B cell (primary cell): ENCODE measurements at places on chromosomes 7 and 10.

DNA sequence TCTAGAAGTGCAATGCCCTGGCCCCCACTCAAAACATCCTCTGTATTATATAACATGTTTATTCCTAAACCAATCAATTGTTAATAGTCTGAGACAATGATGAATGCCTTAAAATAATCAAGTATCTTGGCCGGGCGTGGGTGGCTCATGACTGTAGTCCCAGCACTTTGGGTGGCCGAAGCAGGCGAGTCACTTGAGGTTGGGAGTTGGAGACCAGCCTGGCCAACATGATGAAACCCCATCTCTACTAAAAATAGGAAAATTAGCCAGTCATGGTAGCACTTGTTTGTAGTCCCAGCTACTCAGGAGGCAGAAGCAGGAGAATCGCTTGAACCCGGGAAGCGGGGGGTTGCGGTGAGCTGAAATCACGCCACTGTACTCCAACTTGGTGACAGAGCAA is 29.4 kb upstream of the CACNA2D1 start:
- no peaks in the 10 kb centered on the region for H3K4me1 ChIP-seq
- H3K27me3 ChIP-seq = no peaks in the 10 kb centered on the region
- no peak for DNase-seq

- DNase-seq = no peak
- H3K4me3 ChIP-seq = no peak overlapping the region
- H3K27ac ChIP-seq = no peak overlapping the region
- no peaks in the 10 kb centered on the region for H3K27me3 ChIP-seq
Measured at GRCh38 chr10:77606751-77607150, 30.9 kb downstream of the KCNMA1 start.

DNA sequence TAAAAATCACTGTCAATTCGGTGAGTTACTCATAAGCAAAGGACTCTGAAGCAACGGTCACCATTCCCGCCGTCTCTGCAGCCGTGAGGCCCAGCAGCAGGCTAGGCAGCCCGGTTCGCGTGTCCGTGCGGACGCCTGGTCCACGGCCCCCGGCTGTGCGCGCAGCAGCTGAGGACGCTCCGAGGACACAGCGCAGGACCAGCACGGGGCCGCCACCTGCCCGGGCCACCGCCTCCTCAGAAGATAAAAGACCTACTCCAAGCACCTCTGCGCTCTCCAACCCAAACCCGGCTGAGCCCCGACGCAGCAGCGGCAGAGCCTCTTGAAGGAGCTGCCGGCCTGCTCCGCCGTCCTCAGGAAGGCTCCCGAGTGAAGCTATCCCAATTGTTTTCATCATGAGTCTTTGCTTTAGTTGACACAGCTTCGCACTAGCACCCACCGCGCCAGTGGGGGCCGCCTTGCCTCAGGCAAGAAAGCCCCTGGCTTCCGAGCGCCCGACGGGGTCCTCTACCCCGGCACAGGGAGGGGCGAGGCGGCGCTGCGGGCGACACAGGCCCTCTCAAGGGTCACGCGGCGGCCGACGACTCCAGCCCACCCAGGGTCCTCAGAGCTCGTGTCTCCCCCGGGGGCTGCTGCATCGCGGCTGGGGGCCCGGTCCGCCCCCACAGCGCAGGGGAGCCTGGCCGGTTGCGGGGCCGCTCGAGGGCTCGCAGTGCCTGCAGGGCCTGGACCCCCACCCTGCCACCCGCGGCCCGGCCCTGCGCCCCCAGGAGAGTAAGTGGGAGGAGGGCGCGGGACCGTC is 16.9 kb upstream of the GPR146 start:
- H3K4me3 ChIP-seq = peak overlapping the region; percentile 52
- peak overlapping the region; percentile 56 for H3K27ac ChIP-seq
- peaks cover 3% of the 10 kb centered on the region for H3K27me3 ChIP-seq
- H3K36me3 ChIP-seq = no peaks in the 10 kb centered on the region
- peak; percentile 53 for DNase-seq

- no peak for DNase-seq
- no peaks in the 10 kb centered on the region for H3K4me1 ChIP-seq
- H3K36me3 ChIP-seq = no peaks in the 10 kb centered on the region
- no peak overlapping the region for H3K27ac ChIP-seq
- no peaks in the 10 kb centered on the region for H3K27me3 ChIP-seq
Measured at GRCh38 chr10:49429458-49429857, 33.6 kb upstream of the DRGX start.
